ENCODE measurements at places on chromosomes 3 and 15.
A peak's percentile ranks its signal among the peaks of the same experiment; 100 is the strongest.

DNA sequence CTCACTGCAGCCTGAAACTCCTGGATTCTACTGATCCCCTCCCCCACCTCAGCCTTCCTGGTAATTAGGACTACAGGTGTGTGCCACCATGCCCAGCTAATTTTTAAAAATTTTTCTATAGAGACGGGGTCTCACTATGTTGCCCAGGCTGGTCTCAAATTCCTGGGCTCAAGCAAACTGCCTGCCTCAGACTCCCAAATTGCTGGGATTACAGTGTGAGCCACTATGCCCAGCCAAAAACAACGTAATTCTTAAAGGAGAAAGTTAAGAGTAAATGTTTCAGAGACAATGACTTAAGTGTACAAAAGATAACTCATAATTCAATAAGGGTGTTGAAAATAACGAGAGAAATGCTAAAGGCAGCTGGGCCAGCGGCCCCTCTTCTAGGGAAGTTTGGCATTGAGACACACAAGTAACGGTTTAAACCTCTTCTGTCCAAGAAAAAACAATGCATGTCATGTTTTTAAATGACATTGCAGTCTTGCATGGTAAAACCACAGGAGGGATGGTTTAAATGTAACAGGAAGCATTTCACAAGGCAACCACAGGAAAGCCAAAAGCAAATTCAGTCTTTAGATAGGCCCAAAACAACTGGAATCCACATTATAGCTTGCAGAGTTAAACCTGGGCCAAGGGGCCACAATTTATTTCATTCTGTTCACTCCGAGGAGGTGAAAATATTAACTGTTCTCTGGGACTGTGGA lies 5.1 kb downstream of the PROK2 start:
- DNase-seq = no peak

DNA sequence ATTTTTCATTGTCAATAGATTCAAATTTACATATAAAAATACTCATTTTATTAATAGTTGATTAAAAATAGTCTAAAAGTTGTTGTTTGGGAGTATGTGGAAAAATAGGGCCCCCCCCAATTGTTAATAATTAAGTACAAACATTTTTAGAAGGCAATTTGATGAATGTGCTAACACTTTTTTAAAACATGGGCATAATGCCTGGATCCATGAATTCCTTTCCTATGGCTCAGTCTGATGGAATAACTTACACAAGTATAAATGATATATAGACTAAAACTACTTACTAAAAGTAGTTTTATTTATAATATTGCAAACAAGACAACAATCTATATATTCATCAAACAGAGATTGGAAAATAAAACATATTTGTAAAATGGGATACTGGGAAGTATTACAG lies 247.2 kb upstream of the LRRN1 start:
- no peak for DNase-seq

DNA sequence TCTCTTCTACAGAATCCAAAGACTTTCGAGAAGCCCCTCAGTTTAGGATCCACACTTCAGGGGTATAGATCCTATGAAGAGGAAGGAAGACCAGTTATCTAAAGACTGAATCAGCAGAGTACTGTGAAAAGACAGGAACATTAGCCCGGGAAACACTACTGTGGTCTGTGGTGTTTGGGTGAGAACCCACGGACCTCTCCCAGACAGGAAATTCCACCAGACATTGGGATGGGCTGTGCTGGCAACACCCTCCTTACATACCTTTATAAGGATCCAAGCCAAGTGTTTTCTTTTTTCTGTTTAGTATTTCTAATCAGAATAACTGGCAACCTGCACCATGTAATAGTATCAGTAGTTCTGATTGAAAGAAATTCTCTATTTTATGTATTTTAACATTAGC lies 14.1 kb downstream of the TMEM207 start:
- no peak for DNase-seq

GRCh38 chr3:46565077-46565476 lies 1.0 kb downstream of the LRRC2 start:
- DNase-seq = no peak

- no peak for DNase-seq
Observed at GRCh38 chr3:186182850-186183249, 74.0 kb upstream of the ETV5 start.

- DNase-seq = no peak
Observed at GRCh38 chr3:13561376-13561775, 12.5 kb downstream of the FBLN2 start.

- peak; percentile 65 for DNase-seq
Observed at GRCh38 chr15:91853511-91853947, at the start of gene SLCO3A1. SLCO3A1 (plus strand) TSS chr15:91853708.

- no peak for DNase-seq
Observed at GRCh38 chr3:60135474-60135873, 1085.6 kb upstream of the CFAP20DC start.

GRCh38 chr15:74643665-74644204 lies 28.1 kb downstream of the CLK3 start:
- DNase-seq = no peak

DNA sequence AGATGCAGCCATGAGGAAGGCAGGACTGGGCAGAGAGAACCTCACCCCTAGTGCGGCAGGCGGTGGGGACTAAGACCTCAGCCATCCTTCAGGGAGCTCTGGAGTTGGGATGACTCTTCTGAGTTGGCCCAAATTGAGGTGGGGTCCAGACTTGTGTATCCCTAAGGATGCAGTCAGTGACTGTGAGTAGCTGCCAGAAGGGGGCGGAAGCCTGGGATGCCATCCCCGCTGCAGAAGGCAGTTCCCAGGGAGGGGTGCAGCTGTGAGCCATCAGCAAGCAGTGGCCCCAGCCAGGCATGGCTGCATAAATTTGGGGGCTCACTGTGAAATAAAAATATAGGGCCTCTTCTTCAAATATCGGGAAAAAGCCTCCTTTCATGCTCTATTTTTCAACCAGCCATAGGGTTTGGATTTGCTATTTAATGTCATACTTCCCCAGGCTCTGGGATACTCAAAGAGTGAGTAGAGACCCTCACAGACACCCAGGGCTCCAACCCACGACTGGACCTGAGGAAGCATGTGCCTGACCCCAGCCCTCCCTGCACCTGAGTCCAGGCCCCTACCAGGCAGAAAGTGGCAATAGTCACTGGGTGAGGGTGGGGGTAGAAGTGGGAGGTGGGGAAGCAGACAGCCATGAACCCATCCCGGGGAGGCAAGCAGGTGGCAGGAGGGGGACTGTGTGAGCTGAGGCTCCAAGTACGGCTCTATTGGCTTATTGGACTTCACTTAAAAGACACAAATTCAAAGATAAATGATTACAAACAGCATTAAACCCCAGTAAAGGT lies 30.5 kb downstream of the GRK7 start:
- DNase-seq = no peak

DNA sequence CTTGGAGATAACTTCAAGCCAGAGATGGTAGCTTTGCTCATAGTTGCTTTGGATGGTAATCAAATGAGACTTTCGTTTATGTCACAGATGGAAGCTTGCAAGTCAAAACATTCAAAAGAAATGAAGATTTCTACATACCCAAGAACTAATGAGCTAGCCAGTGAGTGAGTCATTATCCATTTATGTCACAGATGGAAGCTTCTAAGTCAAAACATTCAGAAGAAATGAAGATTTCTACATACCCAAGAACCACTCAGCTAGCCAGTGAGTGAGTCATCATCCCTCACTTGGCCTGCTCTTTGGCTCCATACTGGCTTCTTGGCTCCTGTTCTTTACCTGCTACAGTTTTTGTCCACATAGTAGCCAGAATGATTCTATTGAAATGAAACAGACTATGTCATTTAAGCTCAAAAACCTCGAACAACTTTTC lies 559.8 kb upstream of the CBLB start:
- no peak for DNase-seq

DNA sequence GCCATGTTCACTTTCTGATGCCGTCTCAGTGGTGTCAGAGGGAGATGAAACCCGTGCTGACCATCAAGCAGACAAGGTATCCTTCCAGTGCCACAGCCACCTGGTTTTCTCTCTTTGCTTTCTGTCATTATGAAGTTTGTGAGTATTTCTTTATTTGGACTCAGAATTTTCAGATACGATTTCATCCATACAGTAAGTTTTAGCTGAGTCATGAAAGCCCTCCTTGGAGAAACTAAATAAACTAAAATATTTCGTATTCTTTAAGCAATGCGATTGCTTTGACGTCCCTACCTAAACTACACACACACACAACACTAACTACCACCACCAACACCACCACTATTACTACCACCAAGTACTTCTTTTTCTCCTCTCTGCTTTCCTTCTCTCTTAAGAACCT lies 350.1 kb downstream of the NTRK3 start:
- DNase-seq = no peak

DNA sequence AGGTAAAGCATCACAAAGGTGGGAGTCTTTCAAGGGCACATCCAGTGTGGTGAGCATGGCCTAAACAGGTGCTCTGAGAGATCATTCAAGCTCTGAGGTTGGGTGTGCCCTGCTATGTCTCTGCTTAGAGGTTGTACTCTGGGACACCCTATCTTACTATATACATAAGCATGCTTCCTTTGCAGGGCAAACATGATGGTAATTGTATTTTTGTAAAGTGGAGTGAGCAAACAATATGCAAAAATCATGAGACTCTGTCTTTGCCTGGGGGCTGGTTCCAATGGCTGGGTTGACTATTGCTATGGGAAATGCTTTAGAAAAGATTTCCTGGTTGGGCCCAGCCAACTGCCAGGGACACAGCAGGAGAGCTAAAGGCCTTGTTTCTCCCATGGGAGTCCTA lies 315.1 kb upstream of the TLE3 start:
- DNase-seq = no peak

GRCh38 chr3:120258009-120258408 lies 27.0 kb downstream of the GPR156 start:
- DNase-seq = no peak

DNA sequence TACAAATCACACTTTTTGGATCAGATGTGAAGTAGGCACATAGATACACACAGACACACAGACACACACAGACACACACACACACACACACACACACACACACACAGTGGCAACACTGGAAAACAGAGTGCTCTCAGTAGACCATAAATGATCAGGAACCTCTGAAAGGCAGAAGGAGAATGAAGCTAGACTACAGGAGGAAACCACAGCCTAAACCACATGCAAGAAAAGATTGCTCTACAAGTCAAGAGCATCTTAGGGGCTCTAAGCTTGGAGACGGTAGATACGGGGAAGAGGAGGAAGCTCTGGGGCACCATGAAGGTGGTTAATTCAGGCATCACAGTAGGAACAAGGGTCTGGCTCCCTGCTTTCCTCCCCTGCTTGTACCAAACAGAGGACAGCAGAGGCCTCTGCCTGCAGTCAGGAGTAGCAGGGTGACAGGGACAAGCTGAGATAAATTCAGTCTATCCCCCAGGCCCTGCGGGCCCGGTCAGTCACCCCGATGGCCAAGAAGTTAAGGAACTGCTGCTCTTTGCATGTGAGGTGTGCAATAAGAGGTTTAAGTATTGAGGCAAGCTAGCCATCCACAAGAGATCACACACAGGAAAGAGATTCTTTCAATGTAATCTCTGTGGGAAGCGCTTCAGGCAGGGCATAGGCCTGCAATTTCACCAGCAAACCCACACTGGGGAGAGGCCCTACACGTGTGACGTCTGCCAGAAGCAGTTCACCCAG lies 23.5 kb upstream of the ARPIN start:
- peak; percentile 7 for DNase-seq

- no peak for DNase-seq
Observed at GRCh38 chr3:184241447-184242296, 7.1 kb downstream of the ALG3 start.

DNA sequence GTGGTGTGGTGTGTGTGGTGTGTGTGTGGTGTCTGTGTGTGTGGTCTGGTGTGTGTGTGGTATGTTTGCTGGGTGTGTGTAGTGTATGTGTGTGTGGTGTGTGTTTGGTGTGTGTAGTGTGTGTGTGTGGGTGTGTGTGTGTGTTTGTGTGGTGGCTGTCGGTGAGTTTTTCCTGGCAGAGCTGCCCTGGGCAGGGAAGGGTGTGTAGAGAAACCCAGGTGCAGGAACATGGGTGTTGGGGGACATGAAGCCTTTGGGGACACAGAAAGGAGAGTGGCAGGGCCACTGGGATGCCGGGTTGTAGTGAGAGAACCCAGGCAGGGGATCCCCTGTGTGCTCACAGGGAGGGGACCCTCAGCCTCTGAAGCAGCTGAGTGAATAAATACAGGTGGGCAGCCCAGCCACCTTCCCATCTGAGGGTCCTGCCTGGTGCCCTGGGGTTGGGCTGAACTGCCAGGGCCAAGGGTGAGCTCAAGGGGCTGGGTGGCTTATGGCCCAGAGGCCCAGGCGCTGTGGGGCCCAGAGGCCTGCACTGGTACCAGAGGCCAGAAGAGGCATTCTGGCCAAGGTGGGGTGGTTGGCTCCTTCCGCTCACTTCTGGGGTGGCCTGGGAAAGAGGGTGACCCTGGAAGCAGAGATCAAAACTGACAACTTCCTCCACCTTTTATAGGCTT lies 48.5 kb upstream of the CTSH start:
- no peak for DNase-seq

DNA sequence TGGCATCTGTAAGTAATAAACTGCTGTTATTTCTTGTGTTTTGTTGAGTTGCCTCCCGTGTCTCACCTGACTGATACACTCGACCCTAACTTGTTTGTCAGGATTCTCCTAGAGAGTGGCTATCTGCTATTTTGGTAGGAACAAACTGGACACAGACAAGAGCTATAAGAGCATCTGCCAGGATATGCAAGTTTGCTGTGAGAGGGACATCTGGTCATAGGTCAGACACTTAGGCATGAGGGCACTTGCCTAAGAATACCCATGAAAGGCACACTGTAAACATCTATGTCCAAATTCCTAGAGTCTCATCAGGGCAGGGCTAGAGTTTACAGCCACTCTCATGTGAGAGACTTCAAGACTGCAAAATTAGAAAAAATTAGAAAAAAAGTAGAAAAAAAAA lies 32.5 kb downstream of the NEDD4 start:
- DNase-seq = no peak
